ENCODE measurements at places on chromosomes 5 and 9.

GRCh38 chr5:2009986-2010914, 127.5 kb upstream of the IRX4 start:
- DNase-seq, result no peak

- no peak for DNase-seq
These were observed 5.4 kb downstream of the ELL2 start for GRCh38 chr5:95956021-95956899.

- DNase-seq, result no peak
These were observed 639.0 kb upstream of the ITGA1 start for GRCh38 chr5:52148679-52149078.

DNA sequence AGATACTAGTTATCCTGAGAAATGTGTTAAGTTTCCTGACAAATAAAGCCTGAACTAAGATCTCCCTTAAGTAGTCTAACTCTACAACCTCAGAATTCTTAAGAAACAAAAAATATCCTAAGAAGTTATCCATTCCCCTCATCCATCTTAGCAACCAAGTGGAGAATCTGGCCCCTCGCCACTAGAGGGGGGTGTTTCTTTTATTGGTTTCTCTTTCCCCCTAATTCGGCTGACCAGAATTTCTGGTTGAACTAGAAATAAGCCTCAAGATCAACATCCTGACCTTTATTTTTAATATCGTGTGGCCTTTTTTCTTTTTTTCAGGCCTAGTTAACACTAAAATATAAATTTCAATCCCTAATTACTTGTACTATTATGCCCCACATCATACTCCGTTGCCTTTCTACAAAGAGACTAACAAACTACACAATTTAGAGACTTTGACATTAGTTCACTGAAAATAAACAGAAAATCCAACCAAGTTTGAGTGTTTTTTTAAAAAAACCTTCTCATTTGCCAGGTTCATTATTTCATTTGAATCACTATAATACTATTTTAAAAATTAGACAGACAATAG, 14.3 kb upstream of the NR4A3 start:
- DNase-seq, result peak; percentile 77

DNA sequence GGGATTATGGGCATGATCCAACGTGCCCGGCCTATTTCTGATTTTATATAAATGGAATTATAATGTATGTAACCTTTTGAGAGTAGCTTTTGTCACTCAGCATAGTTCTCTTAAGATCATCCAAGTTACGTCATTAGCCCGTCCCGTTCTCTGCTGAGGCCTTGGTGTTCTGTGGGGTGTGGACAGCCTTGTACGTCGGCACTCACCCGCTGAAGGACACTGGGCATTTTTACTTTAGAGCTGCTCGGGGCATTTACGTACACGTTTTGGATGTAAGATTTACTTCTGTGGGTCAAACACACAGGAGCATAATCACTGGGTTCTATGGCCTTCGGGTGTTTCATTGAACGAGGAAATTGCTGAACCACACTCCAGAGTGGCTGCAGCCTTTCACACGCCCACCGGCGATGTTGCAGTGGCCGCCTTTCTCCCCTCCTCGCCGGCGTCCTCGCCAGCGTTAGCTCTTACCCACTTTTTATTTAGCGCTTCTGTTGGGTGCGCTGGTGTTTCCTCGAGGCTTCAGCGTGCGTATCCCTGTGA, 101.8 kb downstream of the EHMT1 start:
- no peak for DNase-seq

DNA sequence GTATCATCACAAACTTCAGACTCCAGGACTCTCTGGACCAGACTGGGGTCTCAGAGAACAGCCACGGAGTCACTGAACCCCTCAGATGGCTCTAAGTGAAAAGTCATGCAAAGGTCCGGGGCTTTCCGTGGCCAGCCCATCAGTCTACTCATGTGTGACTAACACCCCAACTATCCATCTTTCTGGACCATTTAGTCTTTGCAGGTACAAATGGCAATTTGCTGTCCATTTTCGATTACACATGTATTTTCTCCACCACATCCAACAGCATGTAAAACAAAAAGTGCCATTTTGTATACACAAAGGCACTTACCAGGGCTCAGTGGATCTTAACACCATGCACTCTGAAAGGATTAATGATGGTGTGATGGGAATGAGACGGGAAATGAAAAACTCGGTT, 387.7 kb downstream of the BNC2 start:
- DNase-seq, result no peak

DNA sequence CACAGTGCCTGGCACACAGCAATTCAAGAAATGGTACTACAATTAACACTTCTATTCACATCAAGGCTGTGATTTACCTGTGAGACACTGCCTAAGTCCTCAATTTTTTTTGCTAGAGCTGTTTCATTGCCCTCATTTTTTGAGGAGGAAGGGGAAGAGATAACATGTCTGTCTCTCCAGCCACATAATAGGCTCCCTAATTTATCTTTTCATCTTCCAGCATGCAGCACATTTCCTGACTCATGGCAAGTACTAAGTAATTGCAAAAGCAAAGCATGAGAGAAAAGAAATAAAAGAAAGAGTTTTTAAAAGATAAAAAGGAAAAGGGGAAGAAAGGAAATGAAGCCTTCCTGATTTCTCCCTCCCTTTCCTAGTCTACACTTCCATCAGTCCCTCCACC, 26.9 kb upstream of the RNF38 start:
- DNase-seq, result no peak
